Calu3 (cell line): ENCODE measurements at places on chromosomes 1 and 21. TPM values are rescaled to one million over a fixed set of nuclear protein-coding genes. Genes with fewer than 3 reads are reported as not detected.

DNA sequence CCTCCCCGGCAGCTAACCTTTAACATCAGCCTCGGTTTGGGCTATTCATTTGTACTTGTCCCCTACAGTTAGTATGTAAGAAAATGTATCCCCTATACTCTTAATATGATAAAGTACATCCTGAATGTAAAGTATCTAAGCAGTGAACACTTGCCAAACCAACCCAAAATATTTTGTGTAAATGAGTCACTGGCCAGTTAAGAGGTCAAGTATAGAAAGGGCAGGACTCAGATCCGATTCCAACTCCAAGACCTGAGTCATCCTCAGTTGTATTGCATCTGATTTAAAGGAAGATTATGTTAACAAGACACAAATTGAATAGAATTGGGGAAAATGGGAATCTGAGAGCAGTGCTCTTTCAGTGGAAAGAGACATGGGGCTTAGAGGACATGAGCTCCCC lies 84.4 kb downstream of the CD58 start:
- DNase-seq = no peak

DNA sequence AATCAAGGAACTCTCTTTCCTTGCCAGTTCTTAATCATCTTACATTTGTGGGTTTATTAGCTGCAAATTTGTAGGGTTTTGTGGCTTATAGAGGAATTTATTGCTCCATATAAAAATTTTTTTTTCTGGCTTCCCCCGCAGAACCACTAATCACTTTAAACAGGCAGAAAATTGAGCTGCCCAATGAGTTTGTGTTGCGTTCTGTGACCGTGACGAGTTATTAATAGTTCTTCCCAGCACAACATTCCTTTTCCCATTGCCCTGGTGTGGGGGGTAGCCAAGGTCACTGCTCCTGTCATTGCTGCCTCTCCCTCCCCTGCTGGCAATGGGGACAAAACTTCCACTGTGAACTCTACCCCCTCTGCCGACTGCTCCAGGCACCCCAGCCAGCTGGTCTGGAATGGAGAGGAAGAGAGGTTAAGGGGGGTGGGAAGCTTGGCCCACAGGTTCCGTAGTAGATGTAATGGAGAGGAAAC lies 55.1 kb downstream of the UBE2T start:
- no peak for DNase-seq

DNA sequence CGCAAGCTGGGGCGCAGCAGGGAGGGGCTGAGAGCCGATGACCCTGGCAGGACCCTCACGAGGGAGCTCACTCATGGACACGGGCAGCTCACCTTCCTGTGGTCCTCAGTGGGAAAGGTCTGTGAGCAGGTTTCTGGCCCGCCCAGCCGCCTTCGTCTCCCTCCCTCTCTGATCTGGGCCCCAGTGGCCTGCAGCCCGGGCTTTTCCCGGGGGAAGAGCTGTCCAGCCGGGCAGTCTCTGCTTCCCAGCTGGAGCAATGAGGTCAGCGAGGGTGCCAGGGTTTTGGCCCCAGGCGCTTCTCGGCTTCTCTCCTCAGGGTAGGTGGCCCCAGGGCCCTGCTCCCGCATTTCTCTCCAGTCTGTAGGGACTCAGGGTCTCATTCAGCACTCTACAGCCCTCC lies 22.2 kb upstream of the ARHGEF16 start:
- no peak for DNase-seq

GRCh38 chr21:24938573-24938972 lies 668.7 kb downstream of the MRPL39 start:
- DNase-seq = no peak

- DNase-seq = peak; percentile 93
Observed at GRCh38 chr1:151513626-151514121, 2.5 kb downstream of the CGN start.

DNA sequence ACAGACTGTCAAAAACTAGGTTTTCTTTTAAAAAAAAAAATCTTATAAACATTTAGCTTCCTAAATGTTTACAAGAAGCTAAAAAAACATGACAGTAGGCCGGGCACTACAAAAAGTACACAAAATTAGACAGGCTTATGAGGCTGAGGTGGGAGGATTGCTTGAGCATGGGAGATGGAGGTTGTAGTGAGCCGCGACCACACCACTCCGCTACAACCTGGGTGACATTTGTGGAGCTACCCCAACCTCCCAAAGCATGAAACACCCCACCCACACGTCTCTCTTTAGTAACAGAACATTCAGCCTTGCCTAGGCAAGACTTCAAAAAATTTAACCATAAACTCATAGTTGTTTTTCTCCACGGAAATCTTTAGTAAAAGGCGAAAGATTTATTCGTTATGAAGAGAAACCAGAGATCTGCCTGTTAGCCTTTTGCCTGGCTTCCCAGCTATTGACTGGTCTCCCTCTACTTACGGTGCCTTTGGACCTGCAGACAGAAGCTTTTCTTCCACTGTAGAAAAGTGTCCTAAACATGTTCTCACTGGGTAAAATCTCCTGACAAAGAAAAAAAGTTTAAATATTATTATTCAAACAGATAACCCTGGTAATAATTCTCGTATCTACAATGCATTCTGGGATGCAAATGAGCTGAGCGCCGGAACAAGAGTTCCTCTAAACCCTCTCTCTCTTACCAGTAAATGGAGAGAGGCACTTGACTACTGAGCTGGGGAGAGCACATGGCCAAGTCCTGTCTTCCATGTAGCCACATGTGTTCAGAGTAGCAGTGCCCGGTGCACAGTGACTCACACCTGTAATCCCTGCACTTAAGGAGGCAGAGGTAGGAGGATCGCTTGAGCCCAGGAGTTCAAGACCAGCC lies 9.2 kb downstream of the RNU5D-1 start:
- peak; percentile 82 for DNase-seq

PIGP gene
- 18.7 and 20.4 TPM in 2 replicates for total RNA-seq

PRELP gene
- total RNA-seq = not detected in 2 replicates

MIXL1 gene
- not detected in 2 replicates for total RNA-seq

ITGB2 gene
- 0.42 and 0.47 TPM in 2 replicates for total RNA-seq

DNASE2B gene
- not detected in 2 replicates for total RNA-seq

CLDN14 gene
- total RNA-seq = not detected in 2 replicates
